B cell (primary cell): ENCODE measurements at places on chromosomes 7 and 10. TPM values are rescaled to one million over a fixed set of nuclear protein-coding genes. Genes with fewer than 3 reads are reported as not detected.
A peak's percentile ranks its signal among the peaks of the same experiment; 100 is the strongest.

The ASB10 gene
- total RNA-seq: not detected in 2 replicates

- DNase-seq: no peak
Measured at GRCh38 chr7:113550966-113551365, 367.8 kb downstream of the PPP1R3A start.

The KAZALD1 gene
- 0.34 and 0.51 TPM in 2 replicates for total RNA-seq

GRCh38 chr10:114223066-114223465 is 16.0 kb upstream of the VWA2 start:
- DNase-seq: no peak

GRCh38 chr10:92847202-92847864 is 987 bp upstream of the EXOC6 start:
- peak; percentile 13 for DNase-seq

The ERV3-1 gene
- total RNA-seq: 29.1 and 30.7 TPM in 2 replicates

DNA sequence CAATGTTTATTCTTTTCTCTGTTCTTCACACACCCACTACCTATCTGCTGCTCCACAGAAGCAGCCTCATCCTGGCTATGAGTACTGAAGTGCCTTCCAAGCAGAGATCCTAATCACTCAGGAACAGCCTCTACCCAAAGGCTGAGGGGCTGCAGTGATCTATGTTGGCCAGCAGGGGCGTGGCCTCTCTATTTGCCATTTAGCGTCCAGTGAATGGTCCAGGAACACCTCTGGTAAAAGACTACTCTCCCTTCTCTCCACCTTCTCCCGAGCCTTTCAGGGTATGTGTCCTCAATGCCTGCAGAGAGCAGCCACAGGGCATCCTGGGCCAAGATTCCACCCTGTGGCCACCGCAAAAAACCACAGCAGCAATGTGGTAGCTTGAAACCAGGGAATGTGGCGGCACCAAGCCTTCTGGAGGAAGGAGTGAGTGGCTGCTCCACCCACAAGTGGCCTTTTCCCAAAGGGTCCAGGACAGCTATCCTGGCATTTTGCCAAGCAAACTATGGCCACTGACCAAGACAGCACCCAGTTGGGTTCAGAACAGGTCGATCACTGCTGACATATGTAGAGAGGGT is 70.9 kb downstream of the SYPL1 start:
- DNase-seq: peak; percentile 62

DNA sequence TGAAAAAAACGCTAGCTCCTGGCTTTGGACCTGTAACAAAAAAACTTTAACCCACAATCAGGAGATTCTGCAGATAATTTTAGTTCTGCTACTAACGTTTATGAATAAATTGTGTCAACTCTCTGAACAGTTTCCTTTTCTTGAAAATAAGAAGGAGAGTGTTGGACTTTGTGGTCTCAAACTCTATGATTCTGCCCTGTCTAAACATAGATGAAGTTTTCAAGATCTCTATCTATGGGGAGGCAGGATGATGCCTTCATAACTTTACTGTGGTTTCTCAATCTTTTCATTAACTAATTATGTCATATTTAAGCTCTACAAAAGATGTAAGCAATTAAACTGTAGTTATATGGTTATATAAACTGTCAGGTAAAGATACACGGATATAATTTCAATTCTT is 162.0 kb downstream of the REEP3 start:
- no peak for DNase-seq

DNA sequence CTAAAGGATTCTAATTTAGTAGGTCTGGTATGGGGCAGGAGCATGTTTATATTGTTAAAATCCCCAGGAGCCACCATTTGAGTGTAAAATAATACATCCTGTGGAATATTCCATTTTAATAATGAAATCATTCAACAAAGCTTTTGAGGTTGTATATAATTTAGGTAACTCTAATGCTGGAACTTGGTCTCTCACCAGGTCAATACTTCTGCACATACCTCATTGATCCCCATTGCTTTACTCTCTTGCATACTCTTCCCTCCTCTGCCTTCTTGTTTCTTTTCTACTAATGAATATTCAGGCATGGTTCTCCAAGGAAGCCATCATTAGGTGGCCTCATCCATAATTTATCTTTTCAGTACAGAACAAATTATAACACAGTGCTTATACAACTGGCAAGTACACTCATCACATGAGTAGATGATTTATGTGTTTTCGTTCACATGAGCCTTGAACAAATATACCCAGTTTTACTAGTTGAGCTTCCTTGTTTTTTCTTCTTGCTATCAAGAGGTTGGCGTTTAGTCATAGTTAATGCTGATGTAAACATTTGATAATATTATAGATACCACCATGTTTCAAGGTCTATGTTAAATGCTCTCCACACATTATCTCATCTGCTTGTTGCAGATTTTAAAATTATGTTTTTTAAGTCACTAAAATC is 7.2 kb downstream of the PALS2 start:
- DNase-seq: no peak

DNA sequence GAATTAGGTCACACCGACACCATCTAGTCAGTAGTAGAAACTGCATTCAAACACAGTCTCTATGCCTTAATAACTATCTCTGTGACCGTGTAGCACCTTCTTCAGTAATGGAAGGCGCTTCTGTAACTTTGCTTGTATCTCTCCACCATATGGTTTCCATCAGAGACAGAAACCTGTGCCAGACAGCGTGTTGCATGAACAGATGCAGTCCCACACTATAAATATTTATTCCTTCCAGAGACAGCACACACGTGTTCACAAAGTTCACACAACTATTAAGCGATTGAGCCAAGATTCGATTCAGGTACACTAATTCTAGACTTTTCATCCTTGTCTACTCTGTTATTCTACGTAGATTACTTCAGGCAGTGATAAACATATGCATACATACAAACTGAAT is 873.9 kb upstream of the MBL2 start:
- no peak for DNase-seq

DNA sequence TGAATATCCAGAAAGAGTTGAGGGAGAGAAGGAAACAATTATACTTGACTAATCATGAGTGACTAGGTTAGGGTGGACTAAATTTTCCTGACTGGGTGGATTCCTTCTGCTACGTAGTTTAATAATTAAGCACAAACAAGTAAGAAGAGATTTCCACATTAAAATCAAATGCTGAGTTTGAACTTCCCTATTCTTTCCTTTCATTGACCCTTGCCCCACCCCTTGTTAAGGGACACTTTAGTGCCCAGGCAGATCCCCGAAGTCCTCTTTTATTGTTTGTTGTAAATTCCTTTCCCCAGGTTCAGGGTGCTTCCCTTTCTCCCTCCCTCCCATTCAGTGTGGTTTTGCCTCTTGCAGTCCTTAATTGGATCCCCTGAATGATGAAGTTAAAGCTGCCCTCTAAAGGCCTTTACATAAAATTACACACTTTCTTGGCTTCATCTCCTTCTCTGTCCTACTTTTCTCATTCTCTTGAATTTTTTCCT is 8.8 kb upstream of the SPAM1 start:
- DNase-seq: no peak

DNA sequence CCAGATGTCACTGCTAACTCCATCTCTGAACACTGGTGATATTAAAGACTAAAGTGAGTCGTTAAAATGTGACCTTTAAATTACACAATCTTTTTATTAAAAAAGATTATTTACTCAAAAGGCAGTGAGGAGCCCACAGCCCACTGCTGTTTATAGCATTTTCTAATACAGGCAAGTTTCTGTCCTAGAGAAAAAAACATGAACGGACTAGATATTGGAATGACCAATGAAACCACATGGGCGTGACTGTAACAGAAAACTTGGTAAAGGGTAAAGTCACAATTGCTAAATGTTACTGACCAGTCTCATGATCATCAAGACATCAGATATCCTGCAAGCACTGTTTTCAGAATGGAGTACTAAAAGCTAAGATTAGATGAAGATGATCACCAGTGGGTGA is 78.7 kb downstream of the FEZF1 start:
- no peak for DNase-seq

DNA sequence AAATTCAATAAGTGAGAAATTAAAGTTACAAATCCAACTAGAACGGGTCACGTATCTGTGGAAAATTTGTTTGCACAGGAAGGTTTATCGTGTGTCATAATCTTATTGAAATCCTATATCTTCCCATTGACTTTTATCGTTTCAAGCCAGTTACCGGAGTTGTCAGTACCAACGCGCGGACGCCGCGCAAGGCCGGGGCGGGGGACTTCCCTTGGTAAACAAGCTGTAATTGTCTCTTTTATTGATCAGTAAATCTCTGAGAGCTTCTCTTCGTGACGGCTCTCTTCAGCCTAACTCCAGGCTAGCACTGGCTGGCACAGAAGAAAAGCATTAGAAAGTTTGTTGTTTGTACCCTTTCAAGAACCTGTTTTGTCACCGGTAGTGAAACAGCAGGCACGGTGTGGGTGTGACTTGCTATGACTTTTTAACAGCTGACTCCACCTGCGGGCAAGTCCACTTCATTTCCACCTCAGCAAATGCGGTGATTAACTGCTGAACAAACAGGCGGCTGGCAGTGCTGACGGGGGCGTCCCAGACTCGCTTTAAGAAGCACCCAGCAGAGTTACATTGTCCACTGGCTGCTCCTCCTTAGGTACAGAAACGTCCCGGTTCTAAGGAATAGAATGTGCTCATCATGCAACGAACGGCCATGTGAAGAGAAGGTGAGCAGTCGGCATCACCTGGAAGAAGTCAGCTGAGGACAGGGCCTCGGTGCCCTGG is 215.8 kb downstream of the MAD1L1 start:
- DNase-seq: no peak

DNA sequence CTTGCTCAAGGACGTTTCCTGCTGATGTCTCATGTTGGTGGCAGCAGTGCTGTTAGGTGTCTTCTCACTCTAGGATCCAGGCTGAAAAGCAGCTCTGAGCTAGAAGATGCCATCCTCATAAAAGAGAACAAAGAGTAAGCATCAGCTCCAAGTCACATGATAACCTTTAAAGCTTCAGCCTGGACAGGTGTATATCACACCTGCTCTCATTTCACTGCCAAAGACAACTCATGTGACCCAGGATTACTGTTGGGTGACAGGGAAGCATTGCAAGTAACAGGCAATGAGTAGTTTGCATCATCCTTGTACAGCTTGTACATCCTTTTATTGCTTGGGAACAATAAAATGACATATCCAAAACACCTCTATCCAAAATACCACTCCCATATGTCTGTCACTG is 423.4 kb upstream of the DPP6 start:
- no peak for DNase-seq

GRCh38 chr10:129814681-129815646 is 149.1 kb downstream of the EBF3 start:
- DNase-seq: no peak

The AMPH gene
- not detected in 2 replicates for total RNA-seq

The CYP26C1 gene
- 0.19 and 0.57 TPM in 2 replicates for total RNA-seq

DNA sequence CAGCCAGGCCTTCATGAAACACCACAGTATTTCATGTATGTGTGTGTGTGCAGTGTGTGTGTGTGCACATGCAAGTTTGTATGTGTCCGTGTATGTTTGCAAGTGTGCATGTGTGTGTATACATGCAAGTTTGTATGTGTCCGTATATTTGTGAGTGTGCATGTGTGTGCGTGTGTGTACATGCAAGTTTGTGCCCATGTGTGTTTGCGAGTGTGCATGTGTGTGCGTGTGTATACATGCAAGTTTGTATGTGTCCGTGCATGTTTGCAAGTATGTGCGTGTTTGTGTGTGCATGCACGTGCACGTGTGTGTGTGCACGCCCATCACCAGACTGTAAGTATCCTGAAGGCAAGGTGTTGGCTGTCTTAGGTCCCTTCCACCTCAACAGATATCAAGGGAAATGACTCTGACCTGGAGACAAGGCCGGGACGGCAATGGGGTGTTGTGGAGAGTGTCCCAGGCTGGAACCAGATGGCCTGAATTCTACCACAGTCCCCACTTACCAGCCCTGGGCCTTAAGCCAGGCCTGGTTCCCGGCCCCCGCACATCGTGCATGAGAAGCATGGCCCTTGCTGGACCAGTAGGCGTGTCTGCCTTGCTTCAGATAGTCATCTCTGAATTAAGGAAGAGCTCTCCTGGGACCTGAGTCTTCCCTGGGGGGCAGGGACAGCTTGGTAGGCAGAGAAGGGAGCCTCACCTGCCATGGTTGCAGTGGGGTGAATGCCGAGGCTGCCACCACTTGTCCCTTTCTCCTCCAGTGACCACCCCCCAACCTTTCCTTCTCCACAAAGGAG is 140.0 kb downstream of the GRK5 start:
- no peak for DNase-seq
